ENCODE measurements at places on chromosomes 4 and X.

DNA sequence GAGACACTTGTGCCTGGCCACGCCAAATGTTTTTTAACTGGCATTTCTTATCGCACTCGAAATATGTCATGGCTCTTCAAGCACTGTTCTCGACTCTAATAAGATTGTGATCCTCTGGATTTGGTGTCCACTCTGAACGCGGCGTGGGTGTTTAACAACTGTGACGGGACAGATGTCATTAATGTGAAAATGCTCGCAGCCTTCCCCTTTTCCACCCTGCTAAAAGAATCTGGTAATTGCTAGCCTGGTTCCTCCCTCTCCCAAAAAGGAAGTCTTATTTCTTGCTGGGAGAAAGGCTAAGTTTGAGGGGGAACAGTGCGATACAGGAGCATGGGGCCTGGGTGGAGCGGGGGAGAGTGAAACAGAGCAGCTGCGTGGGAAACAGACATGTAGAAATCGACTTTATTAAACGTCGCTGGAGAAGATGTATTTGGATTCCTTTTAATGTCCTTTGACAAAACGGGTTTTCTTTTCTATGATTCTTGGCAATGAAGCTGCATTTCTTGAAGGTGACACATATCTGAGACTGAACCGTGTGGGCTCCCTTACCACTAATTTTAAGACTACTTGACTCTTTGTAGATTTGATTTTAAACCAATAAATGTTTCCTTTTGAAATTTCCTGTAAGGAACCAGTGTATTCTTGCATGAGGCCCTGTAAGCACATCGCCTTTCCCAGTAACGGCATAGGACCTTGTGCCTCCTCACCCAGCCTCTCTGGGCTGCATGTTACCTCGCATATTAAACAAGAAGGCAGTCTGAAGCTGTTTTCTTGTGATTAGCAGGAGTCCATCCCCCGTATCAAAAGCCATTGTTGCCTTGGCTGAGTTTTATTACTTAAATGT is 17.8 kb downstream of the TBC1D1 start:
- DNase-seq, result no peak

DNA sequence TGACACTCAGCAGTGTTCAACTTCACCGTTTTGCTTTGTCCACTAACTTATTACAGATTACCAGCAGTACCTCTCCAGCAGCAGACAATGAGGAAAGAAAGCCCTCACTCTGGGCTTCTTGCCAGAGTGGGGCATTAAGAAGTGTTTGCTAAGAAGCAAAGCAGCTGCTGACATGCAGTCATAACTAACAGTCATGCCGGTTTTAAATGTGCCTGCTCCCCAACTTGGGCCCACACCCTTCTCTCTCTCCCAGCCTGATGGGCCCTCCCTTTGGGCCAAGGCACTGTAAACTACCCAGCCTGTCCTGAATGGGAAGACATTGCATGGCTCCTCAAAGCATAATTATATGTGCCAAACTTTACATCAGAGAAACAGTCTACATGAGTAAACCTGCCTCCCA is 54.6 kb upstream of the HHIP start:
- DNase-seq, result peak; percentile 65

- no peak for DNase-seq
These were observed 68.6 kb downstream of the BMP15 start for GRCh38 chrX:50978920-50979682.

GRCh38 chrX:54066841-54067240 is 22.6 kb upstream of the PHF8 start:
- no peak for DNase-seq

GRCh38 chr4:22391551-22391950 is 124.3 kb downstream of the ADGRA3 start:
- DNase-seq, result no peak

GRCh38 chr4:134720030-134720429 is 518.4 kb upstream of the PABPC4L start:
- DNase-seq, result no peak

GRCh38 chr4:679629-680028 is 5.3 kb downstream of the MYL5 start:
- DNase-seq, result no peak
